ENCODE measurements at places on chromosomes 4 and X.

DNA sequence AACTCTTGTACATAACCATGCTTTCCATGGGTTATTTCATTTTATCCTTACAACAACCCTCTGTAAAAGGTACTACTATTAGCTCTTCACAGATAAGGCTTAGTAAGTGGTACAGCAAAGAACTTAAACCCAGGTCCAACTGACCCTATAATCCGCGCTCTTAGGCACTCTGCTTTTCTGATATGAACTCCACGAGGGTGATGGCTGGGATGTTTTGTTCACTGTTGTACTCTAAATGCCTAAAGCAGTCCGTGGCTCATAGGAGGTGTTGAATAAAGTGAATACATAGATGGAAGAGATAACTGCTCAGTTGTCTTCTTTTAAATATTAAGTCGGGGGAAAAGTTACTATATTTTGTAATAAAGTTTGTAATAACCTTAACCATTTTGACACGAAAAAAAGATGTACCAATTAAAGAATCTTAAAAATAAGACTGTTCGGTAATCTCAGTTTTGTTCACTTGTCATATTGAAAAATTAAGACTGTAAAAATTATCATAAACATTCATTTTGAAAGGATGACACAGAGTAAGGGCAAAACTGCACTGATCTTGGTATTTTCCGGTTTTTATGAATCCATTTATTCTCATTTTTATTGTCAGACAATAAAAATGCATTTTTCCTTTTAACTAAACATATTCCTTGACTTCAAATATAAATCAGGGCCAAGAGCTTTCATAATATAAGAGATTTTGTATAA lies 166.5 kb downstream of the FBXW7 start:
- DNase-seq: no peak

- no peak for DNase-seq
Observed at GRCh38 chr4:56531149-56531770, 25.7 kb downstream of the ARL9 start.

GRCh38 chr4:114025176-114025777 lies 45.8 kb upstream of the ARSJ start:
- no peak for DNase-seq

- DNase-seq: no peak
Observed at GRCh38 chrX:2584251-2585157, 83.7 kb upstream of the DHRSX start.

DNA sequence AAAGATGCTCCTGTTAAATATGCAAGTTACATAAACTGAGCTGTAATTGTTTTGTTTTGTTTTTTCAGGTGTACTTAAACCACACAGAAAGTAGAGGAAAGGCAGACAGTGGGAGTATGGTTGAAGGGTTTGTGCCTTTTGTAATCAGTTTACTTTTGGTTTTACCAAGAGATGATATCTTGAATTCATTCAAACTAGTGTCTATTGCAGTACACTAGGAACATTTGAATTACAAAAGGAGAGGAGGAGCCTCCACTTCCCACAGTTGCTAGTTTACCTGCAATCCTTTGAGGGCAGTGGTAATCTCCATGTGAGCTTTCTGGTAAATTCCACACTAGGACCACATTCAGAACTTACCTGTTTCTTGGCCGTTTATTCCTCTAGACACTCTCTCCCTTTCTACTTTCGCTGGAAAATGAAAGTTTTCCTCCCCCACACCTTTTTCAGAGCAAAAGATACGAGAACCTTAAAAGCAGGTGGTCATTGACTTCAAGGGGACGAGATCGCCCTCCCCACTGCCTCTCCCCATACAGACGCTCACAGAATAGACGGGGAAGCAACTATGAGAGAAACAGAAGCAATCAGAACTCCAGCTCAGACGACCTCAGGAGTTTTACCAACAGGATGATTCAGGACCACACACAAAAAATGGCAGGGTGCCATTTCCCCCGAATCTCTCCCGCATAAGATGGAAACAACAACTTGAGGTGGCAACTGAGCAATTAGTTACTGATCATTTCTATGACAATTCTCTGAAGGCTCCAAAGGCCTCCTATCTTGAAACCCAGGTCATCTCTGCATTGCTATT lies 3.3 kb downstream of the RBM47 start:
- DNase-seq: no peak

- no peak for DNase-seq
Observed at GRCh38 chr4:76458297-76458696, 23.3 kb downstream of the SHROOM3 start.

GRCh38 chr4:45580334-45580733 lies 543.5 kb downstream of the GABRG1 start:
- no peak for DNase-seq

DNA sequence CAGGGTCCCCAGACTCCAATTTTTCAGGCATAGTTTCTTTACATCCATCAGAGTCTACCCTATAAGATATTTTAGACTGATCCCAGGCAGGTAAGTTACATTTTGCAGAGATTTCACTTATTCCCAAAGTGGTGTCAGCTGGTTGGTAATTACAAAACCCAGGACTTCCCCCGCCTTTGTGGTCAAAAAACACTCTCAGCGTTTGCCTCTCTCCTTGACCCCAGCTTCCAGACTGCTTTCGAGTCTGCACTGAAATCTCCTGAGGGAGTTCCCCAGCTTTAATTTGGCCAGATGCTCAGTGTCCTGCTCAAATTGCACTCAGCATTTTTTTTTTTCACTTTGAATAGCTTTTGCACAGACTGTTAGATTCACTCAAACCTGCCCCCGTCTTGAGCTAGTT lies 11.2 kb upstream of the AMOT start:
- DNase-seq: no peak

DNA sequence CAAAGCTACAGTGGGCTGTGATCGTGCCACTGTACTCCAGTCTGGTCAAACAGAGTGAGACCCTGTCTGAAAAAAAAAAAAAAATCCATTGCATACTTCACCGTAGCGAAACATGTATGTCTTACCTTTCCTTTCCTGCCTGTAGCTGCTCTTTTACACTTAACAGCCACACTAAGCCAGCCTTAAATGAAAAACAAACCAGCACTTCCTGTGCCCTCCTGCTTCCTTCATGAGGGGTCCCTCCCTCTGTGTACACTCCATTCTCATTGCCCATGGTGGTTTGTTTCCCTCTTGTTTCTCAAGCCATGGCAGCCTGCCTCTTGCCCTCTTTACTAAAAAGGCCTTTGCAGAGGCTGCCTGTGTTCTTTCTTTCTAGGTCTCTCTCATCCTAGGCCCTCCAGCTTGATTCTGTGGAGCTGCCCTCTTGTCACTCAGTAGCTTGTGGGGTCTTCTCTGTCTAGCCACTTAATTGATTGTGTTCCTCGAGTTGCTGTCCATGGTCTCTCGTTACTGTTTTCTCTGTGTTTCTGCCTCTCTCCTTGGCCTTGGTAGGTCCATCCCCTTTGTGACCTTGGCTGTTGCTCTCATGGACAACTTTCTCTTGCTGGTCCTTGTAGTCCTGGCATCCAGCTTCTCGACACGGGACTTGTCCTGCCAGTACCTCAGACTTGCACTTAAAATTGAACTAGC lies 52.1 kb upstream of the MSANTD1 start:
- DNase-seq: no peak

DNA sequence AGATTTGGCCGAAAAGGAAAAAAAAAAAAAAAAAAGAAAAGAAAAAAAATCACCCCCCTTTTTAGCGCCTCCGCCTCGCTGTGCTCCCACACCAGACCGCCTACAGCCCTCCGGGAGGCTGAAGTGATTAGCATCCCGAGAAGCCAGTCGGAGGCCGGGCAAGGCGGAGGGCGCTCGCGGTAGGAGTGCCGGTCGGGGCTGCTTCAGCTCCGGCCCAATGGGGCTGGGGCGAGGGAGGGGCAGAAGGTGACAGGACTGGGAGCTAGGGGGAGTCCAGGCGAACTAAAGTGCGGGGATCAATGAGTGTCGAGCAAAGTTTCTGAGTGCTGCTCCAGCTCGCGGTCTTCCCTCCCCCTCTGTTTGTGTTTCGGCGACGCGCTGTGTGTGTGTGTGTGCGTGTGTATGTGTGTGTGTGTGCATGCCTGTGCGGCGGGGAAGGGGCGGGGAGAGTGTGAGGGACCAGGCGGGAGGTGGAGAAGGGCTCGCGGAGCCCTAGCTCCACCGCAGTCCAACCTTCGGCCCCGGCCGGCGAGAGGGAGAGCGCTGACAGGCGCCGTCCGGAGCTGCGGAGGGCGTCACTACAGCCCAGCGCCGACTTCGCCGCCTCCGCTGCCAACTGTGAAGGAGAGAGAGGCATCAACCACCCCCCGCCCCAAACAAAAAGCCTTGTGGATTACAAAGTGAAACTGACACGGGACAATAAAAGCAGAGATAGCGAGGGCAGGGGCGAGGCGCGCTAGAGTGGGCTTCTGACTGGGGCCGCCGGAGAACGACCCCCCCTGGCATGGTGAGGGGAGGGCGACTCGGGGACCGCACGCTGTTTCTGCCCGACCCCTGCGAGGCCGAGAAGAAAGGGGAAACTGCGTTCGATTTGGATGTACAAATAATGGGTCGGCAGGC lies at the start of gene FAT4:
Gene FAT4 (plus strand): TSS at position 280 of the 900 bp plus-strand sequence. CDS start 1,457 bp downstream, outside the sequence.
- DNase-seq: no peak

- no peak for DNase-seq
Observed at GRCh38 chrX:86148594-86148993, 343 bp downstream of the DACH2 start.

GRCh38 chr4:26746802-26747213 lies 113.8 kb upstream of the STIM2 start:
- DNase-seq: no peak

GRCh38 chr4:99324361-99324760 lies 3.2 kb upstream of the ADH1B start:
- DNase-seq: no peak

- no peak for DNase-seq
Observed at GRCh38 chrX:15874672-15875071, 20.1 kb upstream of the AP1S2 start.

DNA sequence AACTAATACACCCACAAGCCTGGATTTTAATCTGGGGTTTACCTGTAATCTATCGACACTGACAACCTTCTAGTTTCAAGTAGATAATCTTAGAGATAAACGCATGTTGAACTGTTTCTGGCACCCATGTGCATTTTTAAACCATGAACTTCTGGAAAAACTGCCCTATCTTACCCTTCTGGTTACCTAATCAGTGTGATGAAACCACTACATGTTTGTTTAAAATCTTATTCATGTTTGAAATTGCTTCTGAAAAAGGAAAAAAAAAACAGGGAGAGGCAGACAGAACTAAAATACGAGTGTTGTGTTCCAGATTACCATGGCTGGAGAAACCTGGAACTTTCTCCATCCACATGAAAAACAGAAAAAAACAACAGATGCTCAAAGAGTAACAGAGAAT lies 139.3 kb downstream of the MID1IP1 start:
- DNase-seq: no peak

DNA sequence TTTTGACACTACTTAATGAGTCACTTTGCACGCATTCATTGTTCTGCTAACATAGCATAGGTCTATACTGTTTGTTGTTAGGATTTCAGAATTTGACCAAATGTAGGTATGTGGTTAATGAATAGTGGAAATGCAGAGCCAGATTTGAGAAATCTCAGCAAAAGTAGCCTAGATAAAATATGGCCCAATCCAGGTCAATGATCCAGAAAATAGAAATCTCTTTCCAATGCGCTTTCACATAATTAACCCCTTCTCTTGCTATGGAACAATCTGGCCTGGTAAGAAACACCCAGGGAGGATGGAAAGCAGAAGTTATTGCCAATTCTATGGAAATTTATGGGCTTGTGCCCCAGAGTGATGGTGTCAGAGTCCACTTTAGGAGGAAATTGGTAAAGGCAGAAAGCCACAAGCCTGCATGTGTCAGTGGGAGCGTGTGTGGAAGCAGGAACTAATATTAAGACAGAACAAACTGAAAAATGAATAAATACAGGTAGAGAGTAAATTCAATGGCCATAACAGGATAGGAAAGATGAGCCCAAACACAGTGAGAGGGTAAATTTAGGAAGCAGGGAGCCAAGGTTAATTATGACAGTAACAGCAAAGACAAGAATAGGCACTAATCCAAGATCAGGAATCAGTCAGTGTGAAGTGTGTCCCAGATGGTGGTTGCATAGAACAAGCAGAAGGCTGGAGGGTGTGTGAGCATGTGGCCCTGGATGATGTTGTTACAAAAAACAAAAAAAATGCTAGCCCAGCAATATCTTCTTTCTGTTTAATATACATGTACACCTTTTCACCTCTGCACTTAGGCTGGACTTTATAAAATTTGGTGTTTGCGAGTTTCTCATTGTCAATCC lies 102.9 kb downstream of the SYTL5 start:
- no peak for DNase-seq

DNA sequence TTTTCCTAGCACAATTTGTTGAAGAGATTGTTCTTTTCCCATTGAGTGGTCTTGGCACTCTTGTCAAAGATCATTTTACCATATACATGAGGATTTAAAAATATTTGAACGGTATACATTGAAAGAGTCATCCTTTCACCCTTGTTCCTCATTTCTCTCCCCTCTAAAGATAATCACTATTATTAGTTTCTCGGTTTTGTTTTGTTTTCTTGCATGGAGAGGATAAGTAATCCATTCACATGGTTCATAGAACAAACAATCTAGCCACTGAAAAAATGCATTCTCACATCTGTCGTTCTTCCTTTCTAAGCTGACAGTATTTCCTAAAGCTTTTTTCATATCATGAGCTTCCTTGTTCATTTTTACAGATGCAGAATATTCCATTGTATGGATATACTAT lies 39.2 kb upstream of the MSMO1 start:
- DNase-seq: no peak

GRCh38 chrX:48956728-48957414 lies 536 bp downstream of the OTUD5 start:
- no peak for DNase-seq

DNA sequence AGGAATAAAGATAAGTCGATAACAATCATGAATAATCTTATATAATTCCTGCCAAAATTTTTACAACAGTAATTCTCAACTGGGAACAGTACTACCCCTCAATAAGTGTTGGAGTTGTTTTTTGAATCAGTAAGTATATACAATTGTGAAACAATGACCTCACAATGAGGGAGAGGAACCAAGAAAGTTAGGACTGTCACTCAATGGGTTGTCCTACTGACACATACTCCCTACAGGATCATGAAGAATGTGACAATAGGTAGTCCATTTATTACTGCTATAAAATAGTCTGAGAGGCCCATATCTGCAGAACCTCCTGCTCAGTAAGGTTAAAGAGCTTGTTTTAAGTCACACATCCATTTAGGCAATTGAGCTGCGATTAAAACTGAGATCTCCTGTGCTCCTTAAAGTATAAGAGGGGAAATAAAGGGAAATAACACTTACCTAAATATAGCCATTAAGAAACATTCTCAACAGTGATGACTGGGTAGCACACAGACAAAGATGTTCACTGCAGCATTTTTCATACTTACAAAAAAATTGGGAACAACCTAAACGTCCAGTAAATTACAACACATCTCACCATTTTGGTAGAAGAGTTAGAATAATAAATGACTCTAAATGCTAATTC lies 26.2 kb downstream of the FBXW7 start:
- DNase-seq: no peak

All from AML-193 (cell line).